Right ventricle myocardium inferior (tissue), 1 donor: ENCODE measurements at places on chromosomes 3 and 15.

DNA sequence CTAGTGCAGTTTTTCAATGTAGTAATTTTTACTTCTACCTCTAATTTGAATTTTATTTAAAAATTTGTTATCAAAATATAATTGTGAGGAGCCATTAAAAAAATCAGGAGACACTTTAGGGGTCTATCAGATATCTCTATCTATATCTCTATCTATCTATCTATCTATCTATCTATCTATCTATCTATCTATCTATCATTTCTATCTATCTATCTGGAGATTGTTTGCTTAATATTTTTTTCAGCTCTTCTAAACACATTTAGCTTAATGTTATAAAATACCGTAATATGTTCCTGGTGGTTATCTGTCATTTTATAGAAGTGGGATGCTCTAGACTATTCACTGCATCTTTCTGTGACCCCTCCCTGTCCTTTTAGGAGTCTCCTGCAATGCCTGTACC lies 193.7 kb upstream of the P2RY1 start:
- DNase-seq = no peak

DNA sequence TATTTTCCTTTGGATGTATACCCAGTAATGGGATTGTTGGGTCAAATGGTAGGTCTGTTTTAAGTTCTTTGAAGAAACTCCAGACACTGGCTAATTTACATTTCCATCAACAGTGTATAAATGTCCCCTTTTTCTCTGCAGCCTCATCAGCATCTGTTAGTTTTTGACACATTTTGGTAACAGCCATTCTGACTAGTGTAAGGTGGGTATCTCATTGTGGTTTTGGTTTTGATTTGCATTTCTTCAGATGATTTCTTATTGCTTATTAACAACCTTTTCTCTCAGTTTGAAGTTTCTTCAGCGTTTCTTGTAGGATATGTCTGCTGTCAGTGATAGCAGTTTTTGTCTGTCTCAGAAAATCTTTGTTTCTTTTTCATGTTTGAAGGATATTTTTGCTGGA lies 15.4 kb downstream of the GALK2 start:
- DNase-seq = no peak

GRCh38 chr3:141471160-141471559 lies 15.7 kb upstream of the RASA2 start:
- DNase-seq = no peak

DNA sequence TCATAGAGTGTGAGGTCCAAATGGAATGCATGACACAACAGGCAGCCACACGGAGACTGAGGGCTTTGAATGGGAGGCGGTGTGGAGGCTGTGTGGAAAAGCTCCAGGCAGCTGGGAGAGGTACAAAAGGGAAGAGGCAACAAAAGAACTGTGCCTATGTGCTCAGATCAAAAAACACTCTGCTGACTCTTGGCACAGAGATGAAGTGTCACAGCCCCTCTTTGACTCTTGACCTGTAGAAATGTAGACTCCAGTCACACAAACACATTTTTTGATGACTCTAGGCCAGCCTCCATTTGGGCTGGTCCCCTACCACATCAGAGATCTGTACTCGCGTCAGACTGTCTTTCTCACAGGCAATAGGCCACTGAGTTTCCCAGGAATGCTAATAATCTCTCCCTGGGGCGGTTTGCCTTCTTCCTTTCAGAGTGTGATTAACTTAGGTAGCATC lies 456.0 kb downstream of the TUSC7 start:
- no peak for DNase-seq

DNA sequence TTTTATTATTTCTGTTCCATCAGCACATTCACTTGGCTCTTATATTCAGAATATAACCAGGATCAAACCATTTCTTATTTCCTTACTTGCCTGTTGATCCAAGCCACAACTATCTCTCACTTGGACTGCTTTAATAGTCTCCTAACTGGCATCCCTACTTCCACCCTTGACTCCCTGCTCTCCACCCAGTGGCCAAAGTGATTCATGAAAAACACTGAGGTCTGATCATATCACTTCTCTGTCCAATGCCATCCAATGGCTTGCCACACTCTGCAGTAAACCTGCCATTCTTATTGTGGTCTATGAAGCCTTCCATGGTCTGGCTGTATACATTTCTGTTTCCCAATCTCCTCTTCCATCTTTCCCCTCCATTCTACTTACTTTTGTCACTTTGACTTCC lies 576.1 kb downstream of the PDCD6IP start:
- DNase-seq = no peak

DNA sequence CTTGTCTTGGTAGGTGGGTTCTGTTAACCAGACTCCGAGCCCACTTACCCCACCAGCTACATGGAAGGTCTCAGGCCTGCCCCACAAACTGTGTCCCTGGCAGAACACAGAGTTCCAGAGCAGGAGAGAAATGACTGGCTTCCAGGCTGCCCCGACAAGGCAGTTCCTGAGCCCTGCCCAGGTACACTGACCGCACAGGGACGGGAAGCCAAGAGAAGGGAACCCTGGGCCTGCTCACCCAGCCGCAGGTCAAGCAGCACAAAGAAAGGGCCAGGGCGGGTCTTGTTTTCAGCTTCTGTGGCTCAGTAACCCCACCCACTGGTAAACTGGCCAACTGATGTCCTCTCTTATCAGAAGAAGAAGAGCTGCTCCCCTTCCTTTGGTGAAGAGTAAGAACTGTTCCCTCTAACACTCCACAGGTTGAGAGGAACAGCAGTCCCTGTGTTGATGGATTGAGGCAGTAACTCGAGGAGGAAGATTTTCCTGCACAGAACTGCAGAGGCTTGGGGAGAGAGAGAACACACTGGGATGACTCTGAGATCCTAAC lies 68.4 kb downstream of the CRTC3 start:
- DNase-seq = peak; percentile 65

- no peak for DNase-seq
Measured at GRCh38 chr3:99568663-99569335, 69.6 kb upstream of the COL8A1 start.

- DNase-seq = no peak
Measured at GRCh38 chr3:195249858-195250464, 21.0 kb downstream of the XXYLT1 start.

DNA sequence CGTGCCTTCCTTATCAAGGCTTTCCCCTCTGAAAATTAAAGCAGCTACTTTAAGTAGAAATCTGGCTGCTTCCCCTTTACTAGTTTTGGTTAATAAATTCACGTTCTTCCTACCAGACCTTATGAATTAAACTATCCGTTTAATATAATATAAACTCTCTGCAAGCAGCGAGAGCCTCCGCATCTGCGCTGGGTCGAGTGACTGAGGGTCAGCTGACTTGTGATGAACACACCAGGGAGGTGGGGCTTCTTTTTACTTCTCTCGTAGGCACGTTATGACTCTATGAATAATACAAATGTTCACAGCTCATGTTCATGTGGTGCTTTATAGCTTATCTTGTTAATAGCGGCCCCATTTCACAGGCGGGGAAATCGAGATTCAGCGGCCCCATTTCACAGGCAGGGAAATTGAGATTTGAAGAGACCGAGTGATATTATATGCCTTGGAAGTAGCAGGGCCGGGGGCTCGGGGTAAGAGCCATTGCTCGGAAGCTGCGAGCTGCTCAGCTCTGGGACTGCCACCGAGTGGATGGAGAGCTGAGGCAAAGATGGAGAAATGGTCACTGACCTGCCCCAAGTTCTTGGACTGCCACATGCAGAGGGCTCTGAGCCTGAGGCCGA lies 8.3 kb downstream of the MUC4 start:
- DNase-seq = no peak

DNA sequence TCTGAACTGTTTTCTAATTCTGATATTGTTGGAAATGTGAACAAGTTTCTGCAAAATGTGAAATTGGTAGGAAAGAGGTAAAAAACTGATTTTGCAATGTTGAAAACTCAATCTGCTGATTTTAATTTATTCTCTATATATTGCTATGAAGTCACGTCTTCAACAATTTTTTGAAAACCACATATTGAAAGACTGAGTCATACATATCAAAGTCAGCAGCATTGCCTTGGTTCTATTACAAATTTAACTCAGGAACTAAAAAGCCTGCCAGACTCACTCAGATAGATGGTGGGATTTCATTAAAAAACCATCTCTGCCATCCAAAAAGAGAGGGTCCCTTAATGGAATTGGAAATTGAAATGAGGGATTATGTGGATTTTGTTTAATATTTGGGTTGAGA lies 351.4 kb downstream of the CNTN3 start:
- DNase-seq = no peak

DNA sequence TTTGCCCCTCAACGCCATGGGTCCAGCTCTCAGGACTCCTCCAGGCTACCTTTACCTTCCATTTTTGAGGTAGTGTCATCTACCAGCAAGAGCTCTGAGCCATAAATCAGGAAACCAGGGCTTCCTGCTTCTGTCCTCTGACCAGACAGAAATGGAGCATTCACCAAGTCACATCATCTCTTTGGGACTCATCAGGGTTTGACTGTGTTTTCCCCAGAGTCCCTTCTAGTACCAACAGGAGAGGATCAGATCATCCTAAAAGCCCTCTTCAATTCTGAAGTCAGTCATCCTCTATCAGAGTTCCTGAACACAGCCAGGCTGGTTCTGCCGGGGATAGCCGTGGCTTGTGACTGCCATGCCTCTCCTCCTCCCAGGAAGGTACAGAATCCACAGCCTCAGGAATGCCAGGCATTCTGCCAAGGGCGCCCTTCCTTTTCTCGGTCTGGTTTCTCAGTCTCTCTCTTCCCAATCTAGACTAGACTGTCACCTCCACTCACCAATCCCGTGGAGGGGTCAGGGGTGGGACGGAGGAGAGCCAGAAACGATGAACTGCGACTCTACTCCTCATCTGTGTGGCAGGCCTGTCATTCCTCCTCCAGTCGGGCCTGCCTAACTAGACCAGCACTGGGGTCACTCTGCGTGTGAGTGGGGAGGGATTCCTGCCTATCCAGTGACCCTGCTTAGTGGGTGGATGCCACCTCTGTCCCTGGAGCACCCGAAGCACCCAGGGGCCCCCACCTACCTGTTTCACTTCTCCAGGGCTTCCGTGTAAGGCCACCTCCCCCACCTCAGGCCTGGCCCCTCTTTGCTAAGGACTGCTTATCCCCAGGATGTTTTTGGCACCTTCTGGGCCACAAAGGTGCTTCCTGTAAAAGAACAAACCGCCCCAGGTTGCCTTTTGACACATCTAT lies 30.9 kb downstream of the CCNL1 start:
- no peak for DNase-seq

- no peak for DNase-seq
Measured at GRCh38 chr15:28952666-28953491, 67.1 kb downstream of the APBA2 start.

GRCh38 chr15:34855893-34856292 lies 60.5 kb upstream of the ACTC1 start:
- no peak for DNase-seq

- DNase-seq = no peak
Measured at GRCh38 chr3:49790626-49791411, 4.5 kb upstream of the IP6K1 start.

DNA sequence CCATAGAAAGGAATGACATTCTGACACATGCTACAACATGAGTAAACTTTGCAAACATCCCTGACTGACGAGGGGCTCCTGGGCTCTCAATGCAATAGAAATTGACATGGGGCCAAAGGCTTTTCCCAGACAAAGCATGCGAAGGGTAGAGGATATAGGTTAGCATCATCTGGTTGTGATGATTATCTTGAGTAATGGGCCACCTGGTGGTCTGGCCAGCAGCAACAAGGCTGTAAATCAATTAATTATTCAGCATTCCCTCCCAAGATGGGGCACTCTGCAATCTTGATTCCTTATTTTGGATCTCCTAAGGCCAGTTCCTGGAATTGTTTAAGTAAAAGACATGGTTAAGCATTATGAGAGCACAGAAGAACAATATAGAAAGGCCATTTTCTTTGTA lies 99.2 kb downstream of the AGBL1 start:
- DNase-seq = no peak

GRCh38 chr3:185693985-185694653 lies 108.0 kb downstream of the SENP2 start:
- no peak for DNase-seq

DNA sequence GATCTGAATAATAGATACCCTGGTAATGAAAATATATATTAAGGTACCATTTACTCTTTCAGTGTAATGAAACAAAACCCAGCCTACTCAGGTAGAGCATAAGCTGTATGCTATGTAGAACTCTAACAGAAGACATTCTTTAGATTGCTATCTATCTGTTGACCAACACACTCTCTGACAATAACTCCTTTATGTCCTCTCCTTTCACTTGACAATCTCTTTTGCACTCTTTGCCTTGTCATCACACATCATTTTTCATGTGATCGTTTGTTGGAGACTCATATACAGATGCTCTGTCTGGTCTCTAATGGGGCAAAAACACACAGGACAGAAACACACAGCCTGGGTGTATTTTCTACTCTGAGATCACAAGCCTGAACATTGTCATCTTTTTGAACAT lies 35.4 kb upstream of the SUCLG2 start:
- no peak for DNase-seq

DNA sequence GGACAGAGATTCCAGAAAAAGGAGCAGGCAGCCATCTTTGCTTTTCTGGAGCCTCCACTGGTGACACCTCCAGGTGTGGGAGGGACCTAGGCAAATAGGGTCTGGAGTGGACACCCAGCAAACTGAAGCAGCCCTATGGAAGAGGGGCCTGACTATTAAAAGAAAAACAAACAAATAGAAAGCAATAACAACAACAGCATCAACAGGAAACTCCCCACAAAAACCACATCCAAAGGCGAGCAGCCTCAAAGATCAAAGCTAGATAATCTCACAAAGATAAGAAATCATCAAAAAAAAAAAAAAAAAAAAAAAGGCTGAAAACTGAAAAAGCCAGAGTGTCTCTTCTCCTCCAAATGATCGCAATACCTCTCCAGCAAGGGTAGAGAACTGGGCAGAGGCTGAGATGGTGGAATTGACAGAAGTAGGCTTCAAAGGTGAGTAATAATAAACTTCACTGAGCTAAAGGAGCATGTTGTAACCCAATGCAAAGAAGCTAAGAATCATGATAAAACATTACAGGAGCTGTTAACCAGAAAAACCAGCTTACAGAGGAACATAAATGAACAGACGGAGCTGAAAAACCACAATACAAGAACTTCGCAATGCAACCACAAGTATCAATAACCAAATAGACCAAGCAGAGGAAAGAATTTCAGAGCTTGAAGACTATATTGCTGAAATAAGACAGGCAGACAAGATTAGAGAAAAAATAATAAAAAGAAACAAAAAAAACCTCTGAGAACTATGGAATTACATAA lies 225.4 kb downstream of the CTNNB1 start:
- DNase-seq = no peak

GRCh38 chr15:100873029-100873677 lies 6.5 kb upstream of the ALDH1A3 start:
- no peak for DNase-seq

DNA sequence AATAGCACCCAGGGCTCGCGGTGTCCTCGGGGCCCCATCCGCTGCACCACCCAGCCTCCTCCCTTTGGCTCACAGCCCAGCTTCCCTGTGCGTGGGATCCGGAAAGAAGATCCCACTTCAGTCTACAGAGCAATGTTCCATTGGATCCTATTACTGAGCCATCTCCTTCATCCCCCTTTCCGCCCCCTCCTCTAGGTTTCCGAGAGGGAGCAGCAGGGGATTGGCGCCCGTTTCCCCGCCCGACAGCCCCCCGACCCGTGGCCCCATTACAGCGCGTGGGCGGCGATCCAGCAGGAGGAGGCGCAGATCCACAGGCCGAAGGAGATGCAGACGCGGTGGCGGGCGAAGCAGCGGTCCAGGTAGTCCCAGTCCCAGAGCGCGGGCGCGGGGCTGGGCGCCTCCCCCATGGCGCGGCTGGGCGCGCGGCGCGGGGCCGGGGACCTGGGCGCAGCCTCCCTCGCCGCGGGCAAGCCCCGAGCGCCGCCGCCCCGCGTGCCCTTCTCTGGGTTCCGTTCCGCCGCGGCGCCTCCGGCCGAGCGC lies 340 bp downstream of the TMEM44 start:
- peak; percentile 70 for DNase-seq

GRCh38 chr3:126671521-126671920 lies 16.6 kb upstream of the TXNRD3 start:
- DNase-seq = no peak
